Activated CD4-positive, alpha-beta T cell treated with anti-CD3 and anti-CD28 coated beads, Interleukin-2, amount 10 ng/mL, durations not matched to agents 7 days and 5 days (primary cell): ENCODE measurements at places on chromosomes 16 and 17.

- DNase-seq, result no peak
Observed at GRCh38 chr17:82962163-82962720, 117.2 kb upstream of the METRNL start.

- DNase-seq, result no peak
Observed at GRCh38 chr17:61380217-61380835, 19.3 kb upstream of the TBX2 start.

DNA sequence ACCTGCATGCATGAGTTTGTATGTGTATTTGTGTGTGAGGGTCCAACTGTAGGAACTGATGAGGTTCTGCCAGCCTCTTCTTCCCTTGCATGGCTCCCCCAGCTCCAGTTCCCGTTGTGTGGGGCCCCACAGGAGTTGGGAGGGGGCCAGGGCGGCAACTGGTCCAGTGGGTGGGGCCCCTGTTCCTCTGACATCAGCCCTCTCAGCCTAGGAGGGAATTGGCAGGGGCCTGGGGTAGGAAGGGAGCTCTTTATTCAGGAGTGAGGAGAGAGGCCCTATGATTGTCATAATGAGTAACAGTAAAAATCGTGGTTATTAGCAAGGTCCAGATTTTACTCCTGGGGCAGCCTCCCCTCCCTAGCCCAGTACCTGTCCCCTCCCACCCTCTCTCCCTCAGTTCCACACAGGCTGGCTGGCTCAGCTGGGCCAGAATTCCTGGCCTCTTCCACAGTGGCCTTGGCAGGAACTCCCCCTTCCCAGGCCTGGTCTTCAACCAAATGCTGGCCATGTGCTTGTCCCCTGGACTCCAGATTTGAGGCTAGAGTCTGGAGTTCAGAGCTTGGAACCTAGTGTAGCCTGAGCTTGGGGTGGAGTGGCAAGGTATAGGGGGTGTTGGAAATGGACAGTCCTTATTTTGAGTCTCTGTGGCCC is 18.9 kb downstream of the RARA start:
- no peak for DNase-seq

DNA sequence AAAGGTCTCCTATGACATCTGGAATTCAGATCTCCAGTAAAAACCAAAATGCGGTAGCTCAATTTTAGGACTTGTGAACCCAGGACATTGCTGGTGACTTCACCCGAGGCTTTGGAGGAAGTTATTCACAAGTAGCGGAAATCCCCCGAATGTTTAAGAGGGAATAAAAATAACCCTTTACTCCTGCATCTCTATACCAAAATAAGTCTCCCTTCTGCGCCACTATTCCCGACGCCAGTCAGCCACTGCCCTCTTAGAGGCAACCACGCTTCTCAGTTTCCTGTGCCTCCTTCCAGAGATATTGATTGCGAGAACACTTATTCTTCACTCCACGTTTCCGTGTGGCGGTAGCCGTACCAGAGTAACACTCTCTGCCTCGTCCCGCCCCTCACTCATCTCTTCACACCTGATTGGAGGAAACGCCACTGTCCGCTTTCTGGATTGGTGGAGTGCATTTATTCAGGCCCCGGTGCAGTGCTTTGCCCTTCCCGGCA is 27.4 kb downstream of the EMP2 start:
- peak; percentile 48 for DNase-seq

DNA sequence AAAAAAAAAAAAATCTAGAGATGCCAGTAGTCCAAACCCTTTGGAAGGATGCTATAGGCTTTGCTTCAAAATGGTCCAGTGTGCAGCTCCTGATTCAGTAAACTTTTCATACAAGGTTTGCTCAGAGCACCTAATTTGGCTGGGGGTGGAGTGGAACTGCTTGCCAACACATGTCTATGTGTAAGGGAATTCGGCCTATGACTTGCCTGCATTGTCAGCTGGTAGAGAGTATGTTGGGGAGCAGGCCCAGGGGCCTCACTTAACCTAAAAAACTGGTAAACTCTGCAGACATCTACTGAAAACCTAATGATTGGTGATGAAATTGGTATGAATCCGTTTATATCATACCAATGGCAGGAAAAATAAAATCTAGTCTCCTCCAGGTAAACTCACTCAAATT is 1.5 kb upstream of the MFSD6L start:
- DNase-seq, result no peak

DNA sequence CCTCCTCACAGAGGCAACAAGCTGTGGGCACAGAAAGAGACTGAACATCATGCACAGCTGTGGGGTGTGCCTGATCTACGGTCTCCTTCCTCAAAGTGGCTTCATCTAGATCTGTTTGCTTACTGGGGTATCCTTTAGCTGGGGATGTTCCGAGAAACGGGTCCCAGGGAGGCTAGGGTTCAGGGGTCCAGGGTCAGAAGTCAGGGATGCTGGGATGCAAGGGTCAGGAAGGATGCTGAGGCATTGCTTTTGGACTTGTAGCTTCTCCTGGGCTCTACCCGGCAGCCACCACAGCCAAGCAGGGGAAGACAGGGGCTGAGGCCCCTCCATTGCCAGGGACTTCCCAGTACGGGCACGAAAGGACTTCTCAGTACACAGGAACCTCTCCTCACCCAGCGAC is 6.6 kb downstream of the CD300LG start:
- DNase-seq, result no peak

GRCh38 chr17:41339571-41340172 is 11.0 kb downstream of the KRT33A start:
- DNase-seq, result no peak

- no peak for DNase-seq
Observed at GRCh38 chr17:66737524-66737923, 97.4 kb upstream of the CACNG5 start.

- no peak for DNase-seq
Observed at GRCh38 chr17:73600103-73600871, 44.0 kb downstream of the SDK2 start.

- DNase-seq, result no peak
Observed at GRCh38 chr17:9208381-9209105, 187.2 kb downstream of the NTN1 start.

- DNase-seq, result no peak
Observed at GRCh38 chr17:21258593-21258992, 5.4 kb upstream of the NATD1 start.

DNA sequence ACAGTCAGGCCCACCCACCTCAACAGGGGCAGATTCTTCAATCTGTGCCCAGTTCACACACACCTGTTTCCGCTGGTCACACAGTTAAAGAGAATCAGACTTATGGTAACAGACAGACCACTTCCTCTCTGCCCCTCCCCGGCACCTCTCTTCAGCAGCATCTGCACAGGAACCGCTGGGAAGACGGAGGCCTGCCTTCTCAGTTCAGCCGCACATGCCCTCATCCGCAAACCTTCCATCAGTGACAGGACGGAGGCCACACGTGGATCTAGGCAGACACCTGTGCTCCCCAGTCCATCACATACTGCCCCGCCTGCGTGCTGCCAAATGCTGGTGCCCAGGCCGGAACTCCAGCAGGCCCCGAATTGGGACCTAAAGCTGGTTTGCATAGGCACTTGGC is 10.3 kb downstream of the PHB1 start:
- peak; percentile 25 for DNase-seq

DNA sequence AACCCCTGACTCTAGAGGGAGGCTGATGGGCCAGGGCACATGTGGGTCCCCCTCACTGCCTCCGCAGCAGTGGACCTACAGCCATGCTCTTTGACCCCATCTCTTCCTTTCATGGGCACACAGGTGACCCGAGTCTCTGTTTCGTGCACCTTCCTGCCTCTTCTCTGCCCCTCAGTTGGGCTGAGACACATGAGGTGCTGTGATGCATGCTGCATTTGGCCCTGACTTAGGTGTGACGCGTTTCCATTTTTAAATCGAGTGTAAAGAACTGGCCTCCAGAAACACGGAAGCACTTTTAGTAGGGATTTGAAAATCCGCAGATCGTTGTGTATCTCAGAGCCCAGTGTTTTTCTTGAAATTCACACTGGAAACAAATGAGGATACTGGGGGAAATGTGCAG is 24.6 kb downstream of the C16orf90 start:
- DNase-seq, result no peak

DNA sequence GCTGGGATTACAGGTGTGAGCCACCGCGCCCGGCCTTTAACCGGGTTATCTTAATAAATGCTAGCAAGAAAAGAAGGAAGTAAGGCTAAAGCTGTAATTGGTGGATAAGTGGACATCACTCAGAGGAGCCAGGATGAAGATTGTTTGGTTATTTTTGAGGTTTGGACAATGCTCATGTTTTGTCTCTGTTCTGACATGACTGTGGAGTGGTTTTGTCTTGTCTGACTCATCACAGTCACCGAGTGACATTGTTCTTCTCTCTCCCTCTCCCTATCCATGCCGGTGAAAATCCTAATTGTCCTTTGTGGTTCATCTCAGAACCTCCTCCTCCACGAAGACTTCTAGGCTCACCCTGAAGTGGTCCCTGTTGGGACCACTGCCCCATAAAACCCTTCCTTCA is 23.5 kb upstream of the GRIN2A start:
- DNase-seq, result no peak

DNA sequence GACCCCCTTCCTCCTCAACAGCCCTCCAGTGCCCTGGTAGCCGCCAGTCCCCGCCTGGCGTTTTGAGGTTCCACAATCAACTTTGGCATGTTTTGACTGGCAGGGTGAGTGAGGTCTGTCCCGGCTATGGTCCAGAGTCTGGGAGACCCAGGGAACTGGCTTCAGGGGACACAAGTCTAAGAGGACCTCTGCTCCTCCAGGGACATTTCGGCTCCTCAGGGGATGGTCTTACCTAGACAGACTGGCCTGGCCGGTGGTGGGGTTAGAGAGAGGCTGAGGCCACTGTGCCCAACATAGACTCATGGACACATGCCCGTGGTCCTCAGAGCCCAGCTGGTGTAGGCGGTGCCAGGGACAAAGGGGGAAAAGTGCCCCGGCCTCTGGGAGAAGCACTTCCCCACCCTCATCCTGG is 2.2 kb downstream of the TMC8 start:
- no peak for DNase-seq
